ENCODE measurements at places on chromosomes 13 and 19. TPM values are rescaled to one million over a fixed set of nuclear protein-coding genes. Genes with fewer than 3 reads are reported as not detected.
A peak's percentile ranks its signal among the peaks of the same experiment; 100 is the strongest.

HCN2 gene
- total RNA-seq = 3.4 TPM

ZFP14 gene
- total RNA-seq = 1.4 TPM

VSTM2B gene
- total RNA-seq = not detected

RNF17 gene
- total RNA-seq = not detected

NOVA2 gene
- total RNA-seq = not detected

ARHGAP45 gene
- not detected for total RNA-seq

- H3K4me3 ChIP-seq = no peak overlapping the region
- DNase-seq = no peak
- H3K27me3 ChIP-seq = no peaks in the 10 kb centered on the region
- peaks cover 6% of the 10 kb centered on the region for H3K36me3 ChIP-seq
- H3K4me1 ChIP-seq = no peaks in the 10 kb centered on the region
Observed at GRCh38 chr13:46676378-46676725, 120.6 kb downstream of the ESD start.

DNA sequence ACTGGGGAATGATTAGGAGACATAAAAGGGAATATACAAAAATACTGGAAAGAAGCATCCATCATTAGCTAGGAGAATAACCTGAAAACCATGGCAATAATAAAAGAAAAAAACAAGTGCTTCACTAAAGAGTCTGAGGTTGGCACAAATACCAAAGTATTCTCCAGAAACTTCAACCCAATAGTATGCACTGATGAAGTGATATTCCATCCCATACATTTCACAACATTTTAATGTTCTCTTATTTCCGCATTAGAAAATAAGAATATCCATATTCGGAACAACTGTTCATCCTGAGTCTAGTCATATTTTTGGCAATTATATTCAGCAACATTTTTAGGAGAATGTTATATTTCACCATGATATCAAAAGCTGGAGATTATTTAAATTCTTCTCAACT, 116.2 kb downstream of the POSTN start:
- peaks cover 67% of the 10 kb centered on the region for H3K4me1 ChIP-seq
- no peaks in the 10 kb centered on the region for H3K27me3 ChIP-seq
- no peak for DNase-seq
- no peak overlapping the region for H3K4me3 ChIP-seq

- H3K27me3 ChIP-seq = no peaks in the 10 kb centered on the region
- H3K4me1 ChIP-seq = peaks cover 32% of the 10 kb centered on the region
- peak overlapping the region; percentile 48 for H3K27ac ChIP-seq
- H3K4me3 ChIP-seq = peak overlapping the region; percentile 56
- H3K36me3 ChIP-seq = no peaks in the 10 kb centered on the region
- peak; percentile 76 for DNase-seq
Observed at GRCh38 chr13:38398711-38399493, 49.3 kb downstream of the UFM1 start.

- H3K27ac ChIP-seq = no peak overlapping the region
- peaks cover 19% of the 10 kb centered on the region for H3K36me3 ChIP-seq
- no peak overlapping the region for H3K4me3 ChIP-seq
- peaks cover 4% of the 10 kb centered on the region for H3K27me3 ChIP-seq
Observed at GRCh38 chr13:112341446-112341845, 34.7 kb upstream of the SPACA7 start.

DNA sequence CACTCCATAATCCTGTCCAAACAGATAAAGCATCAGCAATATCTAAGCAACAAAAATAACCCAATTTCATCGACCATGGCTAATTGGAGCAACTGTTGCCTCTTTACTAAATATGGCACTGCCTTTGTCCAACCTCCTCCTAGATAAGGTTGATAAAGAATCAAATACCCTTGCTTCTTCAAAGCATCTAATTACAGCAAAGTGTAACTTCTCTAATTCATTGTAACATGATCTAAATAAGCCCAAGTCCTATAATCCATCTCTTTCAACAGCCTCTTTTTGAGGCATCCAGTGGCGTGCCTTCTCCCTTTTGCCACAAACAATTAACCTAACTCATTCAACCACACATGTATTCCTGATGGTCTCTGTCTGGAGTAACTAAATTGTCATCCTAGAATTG, 81.7 kb upstream of the KLHL1 start:
- no peak overlapping the region for H3K4me3 ChIP-seq
- no peaks in the 10 kb centered on the region for H3K36me3 ChIP-seq
- H3K27ac ChIP-seq = no peak overlapping the region
- DNase-seq = no peak
- H3K27me3 ChIP-seq = no peaks in the 10 kb centered on the region
- no peaks in the 10 kb centered on the region for H3K4me1 ChIP-seq

- H3K4me1 ChIP-seq = no peaks in the 10 kb centered on the region
- no peak for DNase-seq
- no peak overlapping the region for H3K4me3 ChIP-seq
- no peak overlapping the region for H3K27ac ChIP-seq
- H3K36me3 ChIP-seq = no peaks in the 10 kb centered on the region
- no peaks in the 10 kb centered on the region for H3K27me3 ChIP-seq
Observed at GRCh38 chr19:28486926-28487325, 726.0 kb downstream of the UQCRFS1 start.

DNA sequence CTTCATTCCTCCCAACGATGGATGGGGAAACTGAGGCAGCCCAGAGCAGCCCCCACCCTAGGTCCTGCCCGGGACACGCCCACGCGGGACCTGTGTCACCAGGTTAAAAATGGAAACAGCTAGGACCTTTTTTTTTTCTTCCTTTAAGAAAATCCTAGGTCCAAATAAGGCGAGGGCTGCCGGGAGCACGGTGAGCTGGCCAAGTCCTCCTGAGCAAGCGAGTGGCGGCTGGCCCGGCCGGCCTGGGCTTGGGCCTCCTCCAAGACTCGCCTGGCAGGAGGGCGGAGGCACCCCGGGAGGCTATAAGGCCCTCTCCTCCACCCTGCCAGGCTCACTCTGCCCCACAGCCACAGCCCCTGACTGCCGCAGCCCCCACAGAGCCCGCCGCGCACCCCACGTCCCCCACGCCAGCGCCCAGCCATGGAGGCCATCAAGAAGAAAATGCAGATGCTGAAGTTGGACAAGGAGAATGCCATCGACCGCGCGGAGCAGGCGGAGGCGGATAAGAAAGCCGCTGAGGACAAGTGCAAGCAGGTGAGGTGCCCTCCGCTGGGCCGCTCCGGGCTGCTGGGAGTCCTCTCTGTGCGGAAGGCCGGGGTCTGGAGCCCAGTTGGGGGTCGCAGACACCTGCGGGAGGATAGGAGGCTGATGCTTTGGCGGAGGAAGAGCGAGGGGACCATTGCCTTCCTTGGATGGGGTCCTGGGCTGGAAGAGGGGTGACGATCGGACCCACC, 8.9 kb upstream of the TPM4 start:
- peak; percentile 60 for DNase-seq
- peak overlapping the region; percentile 85 for H3K27ac ChIP-seq
- H3K36me3 ChIP-seq = no peaks in the 10 kb centered on the region
- no peaks in the 10 kb centered on the region for H3K27me3 ChIP-seq
- peak overlapping the region; percentile 50 for H3K4me3 ChIP-seq
- H3K4me1 ChIP-seq = peaks cover 23% of the 10 kb centered on the region

DNA sequence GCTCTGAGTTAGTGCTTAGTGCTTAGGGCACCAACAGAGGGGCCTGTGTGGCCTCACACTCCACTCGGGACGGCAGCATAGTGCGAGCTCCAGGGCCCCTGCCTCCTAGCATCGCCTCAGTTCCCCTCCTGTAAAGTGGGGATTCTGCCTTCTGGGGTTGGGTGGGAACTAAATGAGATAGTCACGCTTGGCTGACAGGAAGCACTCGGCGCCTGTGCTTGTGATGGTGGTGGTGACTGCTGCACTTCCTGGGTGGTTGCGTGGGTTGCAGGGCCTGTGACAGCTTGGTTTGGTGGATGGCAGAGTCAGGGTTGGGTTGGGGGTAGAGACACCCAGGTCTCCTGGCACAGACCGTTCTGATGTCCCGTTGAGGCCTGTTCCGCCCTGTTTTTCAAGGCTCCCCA, 7.7 kb downstream of the PLEKHF1 start:
- DNase-seq = no peak
- H3K4me3 ChIP-seq = no peak overlapping the region
- no peak overlapping the region for H3K27ac ChIP-seq
- H3K4me1 ChIP-seq = peaks cover 9% of the 10 kb centered on the region
- 0 out of 2 replicates have a peak, but pooled peaks cover 5% of the 10 kb centered on the region for H3K36me3 ChIP-seq
- H3K27me3 ChIP-seq = no peaks in the 10 kb centered on the region

- no peaks in the 10 kb centered on the region for H3K4me1 ChIP-seq
- H3K4me3 ChIP-seq = no peak overlapping the region
- H3K27me3 ChIP-seq = no peaks in the 10 kb centered on the region
- no peak for DNase-seq
- no peaks in the 10 kb centered on the region for H3K36me3 ChIP-seq
- no peak overlapping the region for H3K27ac ChIP-seq
Observed at GRCh38 chr13:91648012-91648411, 249.6 kb downstream of the GPC5 start.

GRCh38 chr13:30142486-30143211, 164.7 kb downstream of the KATNAL1 start:
- peak; percentile 98 for DNase-seq
- H3K27me3 ChIP-seq = peaks cover 4% of the 10 kb centered on the region
- 0 out of 2 replicates have a peak, but pooled peaks cover 3% of the 10 kb centered on the region for H3K36me3 ChIP-seq
- H3K4me1 ChIP-seq = peaks cover 48% of the 10 kb centered on the region
- H3K27ac ChIP-seq = peak overlapping the region; percentile 95

GRCh38 chr13:66322936-66323335, 907.2 kb downstream of the PCDH9 start:
- no peaks in the 10 kb centered on the region for H3K27me3 ChIP-seq
- no peak overlapping the region for H3K4me3 ChIP-seq
- no peaks in the 10 kb centered on the region for H3K4me1 ChIP-seq
- no peak overlapping the region for H3K27ac ChIP-seq

GRCh38 chr19:3606174-3606689, 443 bp downstream of the TBXA2R start:
- H3K4me3 ChIP-seq = peak overlapping the region; percentile 84
- no peaks in the 10 kb centered on the region for H3K36me3 ChIP-seq
- no peak for DNase-seq
- peaks cover 2% of the 10 kb centered on the region for H3K27me3 ChIP-seq
- H3K4me1 ChIP-seq = peaks cover 14% of the 10 kb centered on the region
- no peak overlapping the region for H3K27ac ChIP-seq

GRCh38 chr13:106151056-106151699, 384.3 kb downstream of the EFNB2 start:
- DNase-seq = peak; percentile 95
- peaks cover 68% of the 10 kb centered on the region for H3K4me1 ChIP-seq
- peak overlapping the region; percentile 77 for H3K4me3 ChIP-seq
- peaks cover 21% of the 10 kb centered on the region for H3K36me3 ChIP-seq
- peak overlapping the region; percentile 96 for H3K27ac ChIP-seq

- peak overlapping the region; percentile 73 for H3K27ac ChIP-seq
- no peak for DNase-seq
- H3K4me1 ChIP-seq = peaks cover 49% of the 10 kb centered on the region
- peak overlapping the region; percentile 67 for H3K4me3 ChIP-seq
- no peaks in the 10 kb centered on the region for H3K27me3 ChIP-seq
Observed at GRCh38 chr13:112574834-112575613, 12.9 kb downstream of the TUBGCP3 start.

DNA sequence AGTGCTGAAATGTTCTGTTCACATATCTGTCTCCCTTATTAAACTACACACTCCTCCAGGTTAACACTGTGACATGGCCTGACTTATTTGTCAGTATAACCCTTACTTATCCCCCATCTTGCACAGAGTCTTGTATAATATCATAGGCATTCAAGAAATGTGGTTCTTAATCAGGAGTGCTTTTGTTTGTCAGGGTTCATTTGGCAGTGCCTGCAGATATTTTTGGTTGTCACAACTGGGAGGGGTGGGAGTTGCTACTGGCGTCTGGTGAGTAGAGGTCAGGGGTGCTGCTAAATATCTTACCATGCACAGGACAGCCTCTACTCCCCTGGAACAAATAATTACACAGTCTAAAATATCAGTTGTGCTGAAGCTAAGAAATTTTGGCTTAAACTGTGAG, 20.4 kb upstream of the OBI1 start:
- DNase-seq = no peak
- H3K27me3 ChIP-seq = peaks cover 6% of the 10 kb centered on the region
- no peaks in the 10 kb centered on the region for H3K4me1 ChIP-seq
- H3K27ac ChIP-seq = no peak overlapping the region

- peaks cover 44% of the 10 kb centered on the region for H3K36me3 ChIP-seq
- H3K4me1 ChIP-seq = peaks cover 48% of the 10 kb centered on the region
- peaks cover 12% of the 10 kb centered on the region for H3K27me3 ChIP-seq
- peak; percentile 96 for DNase-seq
- H3K4me3 ChIP-seq = peak within 1 kb of the TSS; percentile 79
Observed at GRCh38 chr19:1275260-1275975, at the start of gene FAM174C. FAM174C (plus strand) TSS chr19:1275530; CDS start chr19:1275550, 20 bp downstream.

DNA sequence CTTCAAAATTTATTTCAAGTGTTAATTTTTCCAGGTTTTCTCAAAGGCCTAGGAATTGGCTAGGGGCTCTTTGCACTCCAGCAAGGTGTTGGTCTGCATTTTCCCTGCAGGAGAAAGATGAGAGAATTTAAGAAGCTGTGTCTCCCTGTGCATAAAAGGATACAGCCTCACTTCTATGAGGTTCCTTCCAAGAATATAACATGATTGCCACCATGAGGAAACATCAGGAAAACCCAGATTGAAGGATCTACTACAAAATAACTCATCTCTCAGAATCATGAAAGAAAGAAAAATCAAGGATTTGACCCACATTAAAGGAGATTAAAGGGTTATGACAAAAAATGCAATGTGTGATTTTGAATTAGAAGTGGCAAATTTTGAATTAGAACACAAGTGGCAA, 69.9 kb downstream of the RUBCNL start:
- H3K4me3 ChIP-seq = no peak overlapping the region
- H3K4me1 ChIP-seq = no peaks in the 10 kb centered on the region
- H3K36me3 ChIP-seq = no peaks in the 10 kb centered on the region
- H3K27me3 ChIP-seq = peaks cover 1% of the 10 kb centered on the region
- no peak overlapping the region for H3K27ac ChIP-seq
- DNase-seq = peak; percentile 6

DNA sequence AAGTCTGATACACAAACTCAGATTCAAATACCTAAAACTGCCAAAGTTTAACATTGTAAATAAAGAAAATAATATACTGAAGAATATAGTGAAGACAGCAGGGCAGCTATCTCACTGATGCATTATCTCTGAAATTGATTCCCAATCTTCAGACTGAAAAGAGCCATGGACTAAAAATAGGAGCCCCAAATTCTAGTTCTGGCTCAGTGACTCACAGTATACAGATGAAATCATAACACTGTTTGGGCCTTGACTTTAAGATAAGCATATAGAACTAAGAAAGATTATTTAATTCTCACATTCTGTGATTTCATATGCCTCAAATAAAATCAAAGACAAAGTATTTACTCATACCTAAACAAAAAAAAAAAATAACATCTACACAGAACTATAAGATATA, 53.9 kb downstream of the RBM26 start:
- H3K4me1 ChIP-seq = peaks cover 45% of the 10 kb centered on the region
- H3K36me3 ChIP-seq = peaks cover 27% of the 10 kb centered on the region
- no peak overlapping the region for H3K4me3 ChIP-seq
- no peak for DNase-seq

- H3K36me3 ChIP-seq = peaks cover 68% of the 10 kb centered on the region
- peaks cover 15% of the 10 kb centered on the region for H3K27me3 ChIP-seq
Observed at GRCh38 chr13:35475960-35476943, at the start of gene MAB21L1. MAB21L1 (minus strand) TSS chr13:35476689; CDS start chr13:35476138, 551 bp downstream.
